EH (cell line): ENCODE measurements at places on chromosomes 7 and 10.

- DNase-seq = peak; percentile 7
Observed at GRCh38 chr7:36153571-36154097, 580 bp downstream of the EEPD1 start.

DNA sequence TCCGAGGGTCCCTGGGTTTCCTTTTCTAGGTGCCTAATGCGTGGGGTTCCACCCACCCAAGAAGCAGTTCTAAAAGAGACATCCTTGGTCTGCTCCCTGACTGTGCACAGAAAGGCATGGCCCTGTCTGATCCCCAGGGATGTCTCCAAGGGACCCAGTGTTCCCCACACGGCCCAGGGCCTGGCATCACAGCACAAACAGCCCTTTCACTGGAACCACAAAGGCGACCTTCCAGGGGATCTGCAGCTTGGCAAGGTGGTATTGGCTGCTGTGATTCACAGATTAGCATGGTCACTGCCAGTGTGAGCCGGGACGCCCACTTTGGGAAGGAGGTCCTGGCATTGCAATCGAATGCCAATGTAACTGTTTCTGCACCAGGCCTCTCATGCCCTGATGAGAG, 6.4 kb downstream of the KCNMA1 start:
- no peak for DNase-seq

DNA sequence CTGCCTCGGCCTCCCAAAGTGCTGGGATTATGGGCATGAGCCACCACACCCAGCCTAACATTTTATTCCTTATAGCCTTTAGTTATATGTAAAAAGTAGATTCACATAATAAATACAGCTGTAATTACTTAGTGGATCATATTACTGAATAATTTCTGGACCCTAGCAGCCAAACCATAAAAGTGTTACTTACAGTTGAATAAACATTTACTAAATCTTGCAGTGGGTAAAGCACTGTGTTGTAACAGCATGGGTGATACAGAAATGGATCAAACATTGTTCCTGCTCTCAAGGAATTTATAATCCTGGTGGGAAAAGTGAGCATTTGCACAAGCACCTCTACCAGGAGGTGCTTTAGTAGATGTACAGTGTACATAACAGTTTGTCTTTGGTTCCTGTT, 25.0 kb downstream of the BPGM start:
- DNase-seq = no peak

DNA sequence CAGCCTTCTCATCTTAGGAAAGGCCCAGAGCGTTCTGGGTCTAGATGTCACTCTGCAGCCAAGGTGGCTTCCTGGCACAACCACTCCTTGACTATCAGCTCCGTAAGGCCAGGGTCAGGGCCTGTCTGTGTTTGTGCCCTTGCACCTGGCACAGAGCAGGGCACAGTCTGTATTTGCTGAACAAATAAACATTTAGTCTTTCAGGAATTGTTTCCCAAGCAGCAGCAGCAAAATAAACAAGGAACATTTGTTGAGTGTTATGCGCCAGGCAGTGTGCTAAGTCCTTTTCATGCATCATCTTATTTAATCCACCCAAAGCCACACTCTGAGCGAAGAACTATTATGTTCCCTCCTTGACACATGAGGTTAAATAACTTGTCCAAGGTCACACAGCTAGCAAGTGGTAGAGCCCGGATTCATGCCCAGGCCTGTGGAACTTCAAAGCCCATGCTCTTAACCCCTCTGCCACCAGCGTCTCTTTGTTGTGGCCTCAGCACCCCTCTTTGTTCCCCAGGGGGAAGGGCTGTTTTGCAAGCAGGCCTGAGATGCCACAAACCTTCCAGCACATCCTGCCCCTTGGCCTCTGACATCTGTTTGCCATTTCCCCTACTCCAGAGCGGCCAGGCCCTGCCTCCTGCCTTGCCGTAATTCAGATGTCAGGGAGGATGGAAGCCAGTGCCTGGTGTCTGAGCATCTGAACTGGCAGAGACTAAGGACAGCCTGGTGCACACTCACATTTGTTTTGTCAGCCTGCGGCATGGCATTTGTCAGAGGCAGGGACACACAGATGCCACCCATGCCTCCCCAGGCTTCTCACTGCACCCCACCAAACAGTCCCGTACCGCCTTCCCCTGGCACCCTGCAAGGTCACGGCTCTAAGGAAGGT, 325.8 kb upstream of the ZMIZ1 start:
- DNase-seq = no peak

GRCh38 chr10:73209705-73210104, 37.4 kb downstream of the DNAJC9 start:
- DNase-seq = peak; percentile 78

DNA sequence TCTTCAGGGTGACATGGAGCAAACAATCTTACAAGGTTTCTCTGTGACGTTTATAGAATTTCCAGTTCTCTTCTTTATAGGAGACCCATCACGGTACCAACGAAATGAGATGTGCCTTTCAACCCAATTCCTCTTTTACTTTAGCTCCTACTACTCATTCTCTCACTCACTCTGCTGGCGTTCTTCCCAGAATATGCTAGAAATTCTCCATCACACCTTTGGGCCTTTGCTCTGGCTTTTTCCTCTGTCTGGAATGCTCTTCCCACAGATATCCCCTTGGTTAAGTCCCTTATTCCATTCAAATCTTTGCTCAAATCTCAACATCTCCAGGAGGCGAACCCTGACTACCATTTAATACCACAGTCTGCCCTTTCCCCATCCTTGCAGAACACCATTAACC, 39.0 kb downstream of the SEMA3C start:
- peak; percentile 57 for DNase-seq
